ENCODE measurements at places on chromosomes 2 and 18.

DNA sequence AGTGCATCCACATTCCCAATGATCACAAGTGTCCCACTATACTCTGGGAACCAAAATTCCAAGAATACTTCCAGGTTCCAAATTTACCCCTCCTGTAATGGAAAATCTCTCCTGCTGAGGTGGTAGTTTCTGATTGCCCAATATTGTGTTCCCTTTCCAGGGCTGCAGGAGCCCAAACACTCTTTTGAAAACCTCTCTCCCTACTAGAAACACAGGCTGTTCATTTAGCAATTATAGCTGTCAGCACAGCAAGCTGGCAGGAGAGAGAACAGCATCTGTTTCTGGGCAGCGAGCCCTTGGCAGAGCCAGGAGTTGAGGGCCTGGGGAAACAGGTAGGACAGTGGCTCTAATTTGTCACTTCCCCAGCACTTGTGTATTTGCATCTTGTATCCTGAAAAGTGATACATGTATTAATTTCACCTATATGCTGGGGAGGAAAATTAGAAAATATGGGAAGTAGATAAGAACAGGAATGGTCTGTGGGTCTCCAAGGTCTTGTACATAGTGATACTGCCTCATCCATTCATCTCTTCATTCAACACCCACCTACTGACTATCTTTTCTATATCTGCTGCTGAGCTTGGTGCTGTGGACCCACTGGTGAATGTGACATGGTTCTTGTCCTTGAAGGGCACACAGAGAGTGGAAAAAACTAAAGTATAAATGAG is 16.9 kb upstream of the PAIP2B start:
- DNase-seq = no peak

GRCh38 chr2:106106622-106107508 is 87.2 kb downstream of the UXS1 start:
- DNase-seq = no peak

DNA sequence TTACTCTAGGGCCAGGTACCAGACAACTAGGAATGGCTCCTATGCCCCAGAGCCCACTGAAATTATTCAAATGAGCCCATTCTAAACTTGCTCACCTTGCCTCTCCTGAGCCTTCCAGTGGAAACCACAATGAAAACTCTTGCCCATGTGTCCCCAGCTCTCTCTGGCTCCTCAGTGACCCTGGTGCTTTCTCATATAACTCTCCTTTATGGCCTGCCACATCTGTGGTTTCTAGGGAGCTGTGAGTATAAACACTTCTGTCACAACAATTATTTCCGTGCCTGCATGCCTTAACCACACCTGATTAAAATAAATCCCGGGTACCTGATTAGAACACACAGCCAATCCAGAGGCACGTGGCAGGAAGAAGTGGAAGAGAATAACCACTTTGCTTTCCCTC is 333.0 kb upstream of the SPRED2 start:
- no peak for DNase-seq

DNA sequence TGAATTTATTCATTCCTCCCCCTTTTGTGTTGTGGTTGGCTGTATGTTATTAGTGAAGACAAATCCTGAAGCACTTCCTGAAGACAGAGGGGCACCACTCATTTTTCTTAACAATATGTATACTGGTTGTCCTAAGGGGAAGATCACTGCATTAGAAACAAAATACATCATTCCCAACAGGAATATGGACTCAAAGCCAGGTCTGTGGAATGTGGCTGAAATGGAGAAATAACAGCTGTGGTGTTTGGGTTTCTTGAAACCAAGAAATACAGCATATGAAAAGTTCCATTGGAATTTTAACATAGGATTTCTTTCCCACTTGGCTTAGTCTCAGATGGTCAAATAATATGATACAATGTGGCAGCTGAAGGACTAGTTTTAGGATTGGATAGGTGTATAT is 267.6 kb downstream of the KCNE4 start:
- DNase-seq = no peak

DNA sequence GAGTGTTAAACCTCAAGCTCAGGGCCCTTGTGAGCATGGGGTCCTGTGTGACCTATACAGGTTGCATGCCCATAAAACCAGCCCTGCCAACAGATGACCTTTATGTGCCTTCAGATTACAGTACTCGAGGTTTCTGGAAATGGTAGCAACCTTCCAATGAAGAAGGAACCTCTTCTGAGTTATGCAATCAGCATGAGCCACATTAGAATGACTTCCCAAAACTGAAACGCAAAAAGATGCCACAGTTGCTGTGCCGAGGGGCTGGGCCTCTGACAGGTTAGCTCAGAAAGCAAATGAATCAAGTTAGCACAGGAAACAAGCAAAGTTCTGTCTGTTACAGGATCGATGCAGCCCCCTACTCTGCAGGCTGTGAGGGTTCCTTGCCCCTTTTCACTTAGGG is 37.7 kb downstream of the TGFA start:
- DNase-seq = no peak

DNA sequence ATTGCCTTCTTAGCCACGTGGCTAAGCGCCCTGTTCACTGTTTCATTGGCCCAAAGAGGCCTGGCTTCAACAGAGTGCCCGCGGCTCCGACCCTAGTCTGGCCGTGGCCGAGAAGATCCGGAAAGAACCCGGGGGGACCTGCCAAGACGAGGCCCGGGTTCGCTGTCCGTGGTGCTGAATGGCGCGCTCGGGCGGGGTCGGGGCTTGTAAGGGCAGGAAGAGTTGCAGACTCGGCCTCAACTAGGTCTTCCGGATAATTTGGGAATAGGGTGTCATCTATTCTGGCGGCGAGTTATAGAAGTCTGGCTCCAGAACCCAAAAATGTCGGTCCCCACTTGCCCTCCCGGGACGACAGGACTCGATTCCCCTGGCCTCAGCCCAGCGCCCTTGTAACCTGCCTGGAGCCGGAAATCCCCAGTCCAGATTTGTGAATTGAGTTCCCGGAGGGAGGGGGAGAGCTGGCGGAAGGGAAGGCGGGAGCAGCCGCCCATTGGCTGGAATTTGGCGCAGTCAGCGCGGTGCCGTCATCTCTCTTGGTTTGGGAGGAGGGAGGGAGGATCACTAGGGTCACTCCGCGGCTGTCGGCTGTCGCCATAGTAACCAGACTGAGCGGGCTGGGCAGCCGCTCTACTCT is 3.5 kb downstream of the CDK5R2 start:
- DNase-seq = peak; percentile 40

DNA sequence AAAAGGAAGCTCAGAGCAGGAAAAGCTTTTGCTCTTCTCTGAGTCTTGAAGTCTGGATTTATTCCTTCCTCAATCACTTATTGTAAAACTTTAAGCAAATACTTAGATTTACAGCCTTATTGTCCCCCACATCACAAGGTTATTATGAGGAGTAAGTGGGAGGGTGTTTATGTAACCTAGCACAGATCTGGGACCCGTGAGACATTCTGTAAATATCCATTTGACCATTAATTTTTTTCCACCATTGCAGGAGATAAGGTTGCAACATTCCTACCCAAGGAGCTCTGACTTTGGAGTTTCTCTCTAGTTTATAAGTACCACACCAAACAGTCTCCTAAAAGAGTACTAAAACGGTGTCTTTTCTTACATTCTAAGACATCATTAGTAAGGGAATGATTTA is 52.1 kb upstream of the CTIF start:
- DNase-seq = no peak

DNA sequence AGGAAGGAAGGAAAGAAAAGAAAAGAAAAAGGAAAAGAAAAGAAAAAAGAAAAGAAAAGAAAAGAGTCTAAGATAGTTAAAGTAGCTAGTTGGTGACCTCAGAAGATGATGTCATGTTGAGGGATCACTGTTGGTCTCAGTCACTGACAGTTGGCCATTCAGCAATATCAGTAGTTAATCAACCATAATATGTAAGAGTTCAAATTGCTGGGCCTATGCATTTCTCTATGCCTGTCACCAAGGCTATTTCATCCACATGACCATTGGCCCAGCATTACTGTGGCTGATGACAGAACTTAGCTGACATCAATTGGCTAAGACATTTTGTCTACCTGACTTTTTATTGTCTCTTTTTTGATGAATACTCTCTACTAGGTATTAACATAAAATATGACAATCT is 435.5 kb upstream of the CRIM1 start:
- no peak for DNase-seq

- peak; percentile 74 for DNase-seq
Measured at GRCh38 chr2:117856415-117857210, 42.1 kb downstream of the DDX18 start.

- no peak for DNase-seq
Measured at GRCh38 chr2:8146132-8147005, 535.5 kb upstream of the ID2 start.

DNA sequence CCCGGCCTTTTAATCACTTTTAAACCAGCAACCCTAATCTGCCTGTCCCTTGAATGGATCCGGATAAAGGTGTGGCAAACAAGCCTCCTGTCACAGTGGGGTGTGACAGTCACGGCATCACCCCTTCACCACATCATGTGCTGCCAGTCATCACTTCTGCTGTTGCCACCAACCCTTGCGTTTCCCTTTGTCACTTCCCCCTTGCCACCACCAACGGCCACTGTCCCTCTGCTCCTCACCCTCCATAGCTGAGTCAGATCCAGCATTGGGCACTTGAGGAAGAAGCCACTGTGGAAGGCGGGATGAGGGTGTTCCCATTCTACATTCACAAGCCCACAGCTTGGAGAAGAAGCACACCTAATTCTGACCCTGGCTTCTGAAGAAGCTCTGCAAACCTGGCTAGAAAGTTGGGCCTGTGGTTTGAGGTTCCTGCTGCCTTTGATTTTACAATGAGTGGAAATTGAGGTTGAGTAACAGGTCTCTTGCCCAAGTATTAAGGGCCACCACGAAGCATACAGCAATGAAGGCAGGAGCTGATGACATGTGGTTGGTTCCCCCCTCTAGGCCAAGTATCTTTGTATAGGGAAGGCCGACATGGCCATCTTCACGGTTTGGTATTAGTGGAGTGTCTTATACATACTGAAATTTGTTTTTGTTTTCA is 22.9 kb upstream of the DARS1 start:
- no peak for DNase-seq

DNA sequence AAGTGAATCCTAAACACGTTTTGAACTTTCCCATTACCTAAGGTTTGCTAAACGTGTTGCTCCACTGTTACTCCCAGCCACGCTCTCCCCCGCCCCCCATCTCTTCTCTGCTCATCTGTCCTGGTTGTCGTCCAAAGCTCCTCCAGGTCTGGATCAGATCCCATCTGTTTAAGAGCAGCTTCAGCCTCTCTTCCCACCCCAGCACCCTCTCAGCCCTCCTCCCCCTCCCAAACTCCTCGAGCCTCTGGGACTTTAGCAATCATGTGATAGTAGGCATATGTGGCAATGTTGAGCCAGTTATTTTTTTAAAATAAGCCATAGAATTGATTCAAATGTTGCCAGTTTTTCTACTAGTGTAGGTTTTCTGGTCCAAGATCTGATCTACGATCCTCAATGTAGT is 20.0 kb upstream of the LPIN1 start:
- no peak for DNase-seq

GRCh38 chr2:177554365-177554764 is 161.8 kb downstream of the AGPS start:
- DNase-seq = no peak

GRCh38 chr18:335733-336132 is 67.9 kb upstream of the THOC1 start:
- no peak for DNase-seq

GRCh38 chr2:124755386-124755785 is 730.3 kb downstream of the CNTNAP5 start:
- no peak for DNase-seq

- DNase-seq = no peak
Measured at GRCh38 chr2:187081461-187081860, 232.5 kb upstream of the ZSWIM2 start.

Data from HFF-Myc (cell line).